ENCODE measurements at places on chromosomes 6 and 20.

DNA sequence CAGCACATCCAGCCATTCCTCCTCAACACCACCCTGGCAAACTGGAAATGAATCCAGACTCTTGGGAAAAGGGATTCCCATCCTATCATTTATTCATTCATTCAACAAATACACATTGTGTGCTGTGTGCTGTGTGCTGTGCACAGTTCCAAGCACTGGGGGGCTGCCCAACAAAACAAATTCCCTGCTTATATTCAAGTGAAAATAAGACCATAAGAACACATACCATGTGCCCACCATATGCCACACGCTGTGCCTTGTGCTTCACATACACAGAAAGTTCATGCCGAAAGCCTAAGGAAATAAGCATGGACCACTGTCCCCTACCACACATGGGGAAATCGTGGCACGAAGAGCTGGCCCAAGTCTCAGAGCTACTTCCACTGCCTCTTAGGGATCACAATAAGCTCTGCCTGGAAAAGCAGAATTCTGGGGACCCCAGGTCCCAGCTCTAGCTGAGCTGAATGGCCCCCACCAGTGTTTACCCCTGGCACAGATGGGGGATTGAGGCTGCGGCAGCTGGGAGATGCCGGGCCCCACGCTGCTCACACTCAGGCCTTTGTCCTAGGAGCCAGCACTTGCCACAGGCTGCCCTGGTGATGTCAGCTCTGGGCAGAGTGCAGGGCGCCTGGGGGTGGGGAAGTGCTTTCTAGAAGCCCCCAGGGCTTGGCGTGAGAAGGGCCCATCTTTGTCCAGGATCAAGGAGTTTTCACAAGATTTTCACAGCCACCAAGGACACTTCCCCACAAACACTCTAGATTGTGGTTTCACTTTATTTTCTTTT is 99.6 kb downstream of the PREX1 start:
- DNase-seq = no peak

DNA sequence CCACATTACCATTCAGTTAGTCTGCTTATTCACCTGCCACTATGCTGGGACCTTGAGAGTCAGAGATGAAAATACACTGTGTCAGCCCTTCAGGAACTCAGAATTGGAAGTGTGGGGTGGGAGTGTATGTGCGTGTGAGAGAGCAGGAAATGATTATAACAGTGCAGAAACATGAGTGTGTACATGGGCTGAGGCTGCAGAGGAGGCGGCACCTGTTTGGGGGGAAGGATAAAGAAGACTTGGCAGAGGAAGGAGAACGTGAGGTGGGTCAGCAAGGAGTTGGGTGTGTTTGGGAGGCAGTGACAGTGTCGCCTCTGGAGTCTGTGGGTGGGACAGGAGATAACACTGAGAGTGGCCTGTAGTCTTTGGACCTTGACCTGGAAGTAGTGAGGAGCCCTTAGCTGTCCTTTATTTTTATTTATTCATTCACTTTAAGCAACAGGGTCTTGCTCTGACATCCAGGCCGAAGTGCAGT is 3.1 kb downstream of the CHMP4B start:
- DNase-seq = no peak

GRCh38 chr6:98579079-98579478 is 255.3 kb upstream of the POU3F2 start:
- no peak for DNase-seq

DNA sequence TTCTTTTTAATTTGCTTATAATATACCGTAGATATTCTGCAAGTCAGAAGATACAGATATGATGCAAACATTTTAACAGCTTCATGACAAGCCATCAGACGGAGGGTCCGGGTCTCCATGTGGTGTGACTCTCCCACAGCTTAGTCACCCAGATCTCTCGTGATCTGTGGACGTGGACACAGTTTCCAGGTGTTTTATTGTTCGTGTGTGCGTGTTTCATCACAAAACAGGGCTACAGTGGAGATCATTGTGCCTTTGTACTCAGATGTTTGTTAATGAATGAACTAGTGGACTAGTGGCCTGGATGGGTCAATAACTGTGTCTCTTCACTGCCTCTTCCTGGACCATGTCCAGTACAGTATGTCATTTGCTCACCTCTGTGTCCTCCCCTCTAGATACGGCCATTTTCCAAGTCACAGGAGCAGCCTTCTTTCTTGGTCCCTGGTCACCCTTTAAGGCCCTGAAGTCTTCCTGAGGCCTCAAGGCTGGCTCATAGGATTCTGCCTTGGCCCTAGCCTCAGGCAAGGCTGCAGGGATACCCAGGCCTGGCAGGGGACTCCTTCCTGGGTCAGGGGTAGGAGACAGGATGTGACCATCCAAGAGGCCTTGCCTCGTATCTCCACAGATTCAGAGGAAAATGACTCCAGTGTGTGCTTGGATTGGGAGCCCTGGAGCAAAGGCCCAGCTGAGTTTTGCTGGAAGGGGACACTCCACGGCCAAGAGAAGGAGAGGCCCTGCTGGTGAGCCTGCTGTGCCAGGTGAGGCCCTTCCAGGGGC is 4.6 kb downstream of the ADIG start:
- no peak for DNase-seq

DNA sequence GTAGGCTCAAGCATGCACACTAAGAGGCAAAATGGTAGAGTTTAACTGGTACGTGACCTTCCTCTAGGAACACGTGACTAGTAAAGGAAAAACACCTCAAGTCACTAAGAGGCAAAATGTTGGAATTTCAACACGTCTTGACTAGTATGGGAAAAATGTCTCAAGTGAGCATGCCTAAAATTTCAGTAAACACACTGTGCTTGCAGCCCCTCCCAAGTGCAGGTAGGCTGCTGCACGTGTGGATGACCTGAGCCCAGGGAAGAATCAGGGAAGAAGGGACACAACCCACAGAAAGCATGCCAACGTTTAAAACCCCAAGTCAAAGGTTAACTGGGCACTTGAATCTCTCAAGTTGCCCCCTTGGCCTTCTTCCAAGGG is 162.2 kb downstream of the TENT5A start:
- DNase-seq = no peak

- DNase-seq = no peak
Observed at GRCh38 chr6:44128020-44128917, 915 bp downstream of the TMEM63B start.
